Stimulated activated CD8-positive, alpha-beta memory T cell treated with anti-CD3 and anti-CD28 coated beads, Interleukin-15, amount 100 ng/mL, for 4 hours (primary cell): ENCODE measurements at places on chromosomes 1 and 21.

- no peak for DNase-seq
Measured at GRCh38 chr21:28856588-28857250, 136.0 kb downstream of the LTN1 start.

DNA sequence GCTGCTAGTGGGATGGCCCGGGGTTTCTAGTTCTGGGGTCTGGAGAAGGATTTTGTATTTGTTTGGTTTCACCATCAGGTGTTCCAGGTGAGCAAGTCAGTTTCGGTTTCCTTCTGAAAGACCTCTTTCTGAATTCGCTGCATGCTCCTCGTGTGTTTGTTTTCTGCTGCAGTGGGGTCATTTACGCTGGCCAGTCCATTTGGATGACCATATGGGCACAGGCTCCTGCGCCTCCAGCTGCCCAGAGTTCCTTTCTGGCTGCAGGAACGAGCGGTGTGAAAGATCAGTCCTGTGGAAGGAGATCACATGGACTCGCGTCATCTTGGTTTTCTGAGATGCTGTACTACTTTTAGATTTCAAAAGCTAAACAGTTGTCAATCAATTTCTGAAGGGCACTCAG, 83.7 kb upstream of the GCLM start:
- no peak for DNase-seq

DNA sequence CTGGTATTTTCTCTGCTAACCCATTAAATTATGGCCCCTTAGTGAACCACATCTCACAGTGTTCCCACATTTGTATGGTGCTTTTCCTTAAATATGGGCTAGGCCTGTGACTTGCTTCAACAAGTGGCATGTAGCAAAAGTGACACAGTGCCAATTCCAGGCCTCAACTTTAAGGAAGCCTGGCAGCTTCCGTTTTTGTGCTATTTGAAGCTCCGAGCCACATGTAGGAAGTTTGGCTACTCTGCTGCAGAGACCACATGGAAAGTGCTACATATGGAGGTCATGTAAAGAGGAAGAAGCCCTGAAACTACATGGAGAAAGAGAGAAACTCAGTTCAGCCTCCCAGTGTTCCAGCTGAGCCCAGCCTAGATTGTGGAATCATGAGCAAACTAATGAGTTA, 28.5 kb upstream of the DR1 start:
- no peak for DNase-seq

DNA sequence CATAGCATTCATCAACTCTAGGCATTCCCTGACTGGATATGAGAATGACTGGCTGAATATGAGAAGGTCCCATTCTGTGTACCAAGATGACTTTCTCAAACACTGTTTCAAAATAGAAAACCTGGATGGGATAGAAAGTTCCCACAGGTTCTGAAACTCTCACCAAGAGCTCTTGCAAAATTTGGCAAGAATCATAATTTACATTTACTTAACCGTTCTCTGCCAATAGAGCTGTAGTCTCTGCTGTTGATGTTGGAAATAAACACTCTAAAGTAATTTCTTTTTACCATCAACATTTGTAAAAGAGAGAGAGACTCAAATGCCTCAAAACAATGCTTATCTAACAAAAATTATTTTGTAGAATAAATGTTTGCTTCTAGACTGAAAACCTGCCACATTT, 221.1 kb downstream of the LMO4 start:
- no peak for DNase-seq

- DNase-seq: no peak
Measured at GRCh38 chr1:245986404-245987218, 520.5 kb downstream of the SMYD3 start.

DNA sequence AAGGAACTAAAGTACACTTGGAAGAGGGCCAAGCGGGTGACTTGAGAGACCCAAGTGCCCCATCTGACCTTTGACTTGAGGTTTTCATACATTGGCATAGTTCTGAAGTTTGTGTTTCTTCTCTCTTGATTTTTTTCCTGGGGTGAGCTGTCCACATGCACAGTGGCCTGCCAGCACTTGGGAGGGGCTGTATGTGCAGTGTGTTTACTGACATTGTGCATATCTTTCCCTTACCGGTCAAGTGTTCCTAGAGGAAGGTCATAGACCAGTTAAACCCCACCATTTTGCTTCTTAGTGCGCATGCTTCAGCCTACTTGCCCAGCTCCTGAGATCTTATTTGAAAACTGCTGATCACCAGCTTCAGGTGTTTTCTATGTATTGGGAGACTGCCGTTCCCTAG, 435.2 kb upstream of the KAZN start:
- DNase-seq: no peak

DNA sequence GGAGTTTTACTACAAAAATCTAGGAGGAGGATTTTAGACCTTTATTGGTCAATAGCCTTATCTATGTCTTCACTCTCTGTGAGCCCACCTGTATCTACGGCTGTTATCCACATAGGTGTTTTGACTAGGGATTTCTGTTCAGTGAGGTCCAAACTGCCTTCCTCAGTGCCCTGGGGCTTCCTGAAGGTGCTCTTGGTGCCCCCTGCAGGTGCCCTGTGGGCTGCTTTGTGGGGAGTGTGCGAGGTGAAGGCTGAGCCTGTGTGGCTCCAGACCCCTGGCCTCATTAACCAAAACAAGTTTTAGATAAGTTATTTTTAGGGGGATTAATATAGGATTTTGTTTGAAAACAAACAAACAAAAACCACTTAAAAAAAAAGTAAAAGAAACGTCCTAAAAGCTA, 122.5 kb downstream of the KIF26B start:
- no peak for DNase-seq

GRCh38 chr1:172203135-172203823, 217.2 kb upstream of the C1orf105 start:
- DNase-seq: no peak

DNA sequence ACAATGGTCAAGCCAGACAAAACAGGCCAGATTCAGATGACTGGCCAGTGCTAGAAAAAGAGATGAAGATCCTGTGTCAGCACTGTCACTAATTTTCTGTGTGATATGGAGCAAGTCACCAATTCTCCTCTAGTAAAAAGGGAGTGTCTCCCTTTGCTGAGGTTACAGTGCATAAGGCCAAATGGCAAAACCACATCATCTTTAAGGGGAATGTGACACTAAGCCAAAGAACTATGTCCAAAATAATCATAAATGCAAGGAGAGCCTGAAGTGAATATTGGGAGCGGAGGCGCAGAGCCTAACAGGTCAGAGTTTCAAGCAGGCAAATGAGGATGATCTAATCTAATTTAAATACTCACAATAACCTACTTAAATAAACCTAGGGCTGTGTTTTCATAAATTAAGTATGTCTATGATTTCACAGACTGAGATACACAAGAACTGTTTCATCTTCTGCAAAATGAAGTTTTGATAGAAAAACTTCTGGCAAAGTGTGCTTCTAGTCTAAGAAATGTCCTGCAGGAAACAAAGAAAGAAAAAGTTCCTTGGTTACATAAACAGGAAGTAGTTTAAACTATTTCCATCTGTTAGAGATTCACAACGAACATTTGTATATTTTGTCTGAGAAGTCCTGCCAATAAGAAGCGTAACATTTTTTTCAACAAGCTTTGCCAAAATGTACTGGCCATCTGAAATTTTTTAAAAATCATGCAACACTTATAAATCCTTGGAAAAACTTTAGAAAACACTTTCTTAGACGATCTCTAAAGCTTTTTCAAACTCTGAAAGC, 290.2 kb downstream of the LRRC40 start:
- DNase-seq: no peak

DNA sequence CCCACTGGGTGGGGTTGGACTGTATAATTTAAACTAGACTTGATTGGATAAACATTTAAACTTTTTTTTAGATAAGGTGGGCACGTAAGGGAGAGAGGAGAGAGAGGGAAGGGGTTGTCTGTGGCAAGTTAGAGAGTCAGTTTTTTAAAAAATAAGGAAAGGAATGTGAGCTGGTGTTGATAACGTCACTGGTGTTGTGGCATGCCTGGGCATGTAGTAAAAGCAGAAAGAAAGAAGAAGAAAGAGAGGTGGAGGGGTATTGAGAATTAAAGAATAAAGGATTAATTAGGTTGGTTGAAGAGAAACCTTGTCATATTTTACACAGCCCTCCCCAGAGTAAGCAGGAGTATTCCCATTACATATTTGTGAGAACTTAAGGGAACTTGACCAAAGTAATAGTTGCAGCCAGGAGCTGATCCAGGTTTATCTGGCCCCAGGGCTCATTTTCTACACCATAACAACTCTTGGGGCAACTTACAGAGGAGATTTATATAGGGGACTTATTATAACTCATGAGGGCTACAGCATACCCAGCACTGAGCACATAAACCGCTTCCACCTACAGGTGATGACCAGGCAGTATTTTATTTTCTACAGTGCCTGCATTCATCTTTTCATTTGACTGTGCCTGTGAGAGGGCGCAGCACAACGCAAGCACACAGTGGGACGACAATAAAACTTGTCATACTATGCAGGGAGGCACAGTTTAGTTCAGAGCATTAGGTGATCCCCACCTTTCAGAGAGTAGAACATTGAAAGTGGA, 70.2 kb downstream of the CCDC30 start:
- no peak for DNase-seq

DNA sequence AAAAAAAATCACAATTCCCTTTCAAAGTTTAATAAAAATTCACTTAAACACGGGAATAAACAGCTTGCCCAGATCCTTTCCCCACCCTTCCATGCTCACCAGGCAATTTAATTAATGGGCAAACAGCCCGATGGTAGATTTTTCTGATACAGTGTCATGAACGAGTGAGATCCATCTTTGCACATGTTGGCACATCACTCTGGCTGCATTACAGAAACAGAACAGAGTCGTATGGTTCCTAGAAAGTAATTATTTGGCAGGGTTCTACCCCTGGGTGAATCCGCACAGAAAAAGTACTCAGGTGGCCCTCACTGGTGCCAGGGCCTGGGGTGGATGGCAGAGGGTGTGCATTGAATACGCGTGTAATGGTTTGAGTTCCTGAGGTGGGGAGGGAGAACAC, 24.6 kb upstream of the OVAAL start:
- no peak for DNase-seq

DNA sequence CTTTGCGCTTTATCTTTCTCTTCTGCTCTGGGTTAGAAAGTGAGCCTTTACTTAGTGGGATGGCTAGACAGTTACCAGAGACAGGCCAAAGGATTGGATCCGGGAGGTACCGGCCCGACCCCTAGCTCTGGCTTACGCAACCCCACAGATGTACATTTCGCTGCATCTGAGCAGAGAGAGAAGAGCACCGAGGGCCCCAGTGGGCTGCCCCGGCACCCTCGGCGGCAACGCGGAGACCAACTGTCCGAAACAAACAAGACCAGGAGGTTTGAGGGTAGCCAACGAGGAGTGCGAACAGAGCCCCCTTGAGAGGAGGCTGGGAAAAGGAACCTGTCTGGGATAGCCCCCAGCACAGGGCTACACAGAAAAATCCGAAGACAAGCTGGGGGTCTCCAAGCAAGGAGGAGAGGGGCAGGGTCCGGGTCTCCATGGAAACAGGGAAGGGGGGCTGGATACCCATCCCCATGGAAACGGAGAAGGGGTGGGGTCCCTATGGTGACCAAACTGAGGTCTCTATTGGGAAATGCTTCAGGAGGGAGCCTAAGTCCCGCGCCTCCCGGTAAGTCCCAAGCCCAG, 373 bp downstream of the MTF1 start:
- DNase-seq: peak; percentile 0

- DNase-seq: no peak
Measured at GRCh38 chr1:203526572-203526971, 32.6 kb downstream of the OPTC start.

- peak; percentile 5 for DNase-seq
Measured at GRCh38 chr21:33127154-33127867, 57.4 kb downstream of the OLIG1 start.

DNA sequence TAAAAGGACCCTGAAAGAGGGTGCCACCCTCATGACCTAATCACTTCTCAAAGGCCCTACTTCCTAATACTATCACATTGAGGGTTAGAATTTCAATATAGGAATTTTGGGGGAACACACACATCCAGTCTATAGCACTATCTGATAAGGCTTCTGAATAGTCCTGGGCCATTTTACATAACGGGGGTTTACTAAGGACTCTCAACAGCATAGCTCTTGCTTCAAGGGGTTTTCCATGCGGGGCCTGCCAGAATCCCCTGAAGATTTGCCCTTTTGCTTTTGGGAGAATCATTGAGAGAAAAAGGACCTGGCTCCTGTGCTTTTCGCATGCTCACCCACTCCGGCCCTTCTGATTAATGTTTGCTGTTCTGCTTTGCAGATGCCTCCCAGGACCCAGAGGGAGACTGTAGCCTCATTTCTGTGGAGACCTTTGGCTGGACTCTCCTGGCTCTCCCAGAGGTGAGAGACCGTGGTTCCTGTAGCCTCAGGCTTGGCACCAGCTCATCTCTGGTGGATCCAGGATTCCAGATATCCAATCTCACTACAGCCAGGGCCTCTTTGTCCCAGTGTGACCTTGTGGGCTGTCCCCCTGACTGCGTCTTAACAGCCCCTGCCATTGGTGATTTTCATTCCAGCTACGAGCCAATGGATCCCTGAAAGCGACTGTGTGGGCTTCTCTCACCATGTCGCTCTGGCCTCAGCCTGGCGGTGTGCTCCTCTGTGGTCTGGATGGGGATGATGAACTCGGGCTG, 72.6 kb downstream of the DDR2 start:
- no peak for DNase-seq

- DNase-seq: no peak
Measured at GRCh38 chr1:182185842-182186756, 124.6 kb upstream of the ZNF648 start.

DNA sequence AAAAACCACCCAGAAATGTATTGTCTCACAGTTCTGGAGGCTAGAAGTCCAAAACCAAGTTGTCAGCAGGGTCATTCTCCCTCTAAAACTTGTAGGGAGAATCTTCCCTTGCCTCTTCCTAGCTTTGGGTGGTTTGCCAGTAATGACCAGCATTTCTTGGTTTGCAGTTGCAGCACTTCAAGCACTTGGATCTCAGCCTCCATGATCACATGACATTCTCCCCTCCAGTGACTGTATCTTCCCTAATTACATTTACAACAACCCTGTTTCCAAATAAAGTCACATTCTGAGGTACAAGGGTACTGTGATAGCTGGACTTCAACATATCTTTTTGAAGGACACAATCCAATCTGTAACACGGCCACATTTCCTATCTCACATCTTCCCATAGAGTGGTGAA, 37.2 kb downstream of the EVI5 start:
- DNase-seq: no peak
